Karpas-422 (cell line): ENCODE measurements at places on chromosomes 5 and 9. TPM values are rescaled to one million over a fixed set of nuclear protein-coding genes. Genes with fewer than 3 reads are reported as not detected.

DNA sequence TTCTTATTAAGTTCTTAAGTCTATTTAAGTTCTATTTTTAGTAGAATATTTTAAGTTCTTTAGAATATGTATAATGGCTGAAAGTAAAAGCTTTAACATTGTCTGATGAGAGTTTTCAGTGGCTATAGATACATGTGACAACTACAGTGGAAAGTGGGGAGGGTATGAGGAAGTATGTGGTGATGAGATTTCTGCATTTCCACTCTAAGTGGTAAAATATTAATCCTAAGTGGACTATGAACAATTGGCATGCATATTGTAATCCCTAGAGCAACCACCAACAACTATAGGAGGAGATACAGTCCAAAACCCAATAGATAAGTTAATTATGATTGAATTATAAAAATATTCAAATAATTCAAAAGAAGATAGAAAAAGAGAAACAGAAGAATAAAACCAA is 183.6 kb downstream of the GADD45G start:
- no peak for DNase-seq

DNA sequence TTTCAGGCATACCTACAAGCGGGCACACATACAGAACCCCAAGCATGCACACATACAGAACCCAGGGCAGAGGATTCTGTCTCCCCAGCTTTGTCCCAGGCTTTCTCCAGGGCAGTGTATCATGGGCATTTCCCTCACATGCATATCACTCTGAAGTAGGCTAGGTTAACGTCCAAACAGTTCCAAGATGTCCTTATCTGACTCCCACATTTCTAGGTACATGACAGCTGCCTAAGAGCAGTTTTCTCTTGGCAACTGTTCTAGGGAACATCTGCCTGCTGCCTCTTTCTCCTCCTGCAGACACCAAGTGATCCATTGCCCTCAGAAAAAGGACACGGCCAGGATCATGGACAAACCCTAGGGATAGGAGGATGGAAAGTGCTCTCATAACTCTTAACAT is 84.9 kb upstream of the NR3C1 start:
- no peak for DNase-seq

- no peak for DNase-seq
Observed at GRCh38 chr5:59893429-59894227, at the start of gene PDE4D. TSS of gene PDE4D (minus strand) at chr5:59893726.

- DNase-seq = no peak
Observed at GRCh38 chr5:143676802-143677201, 135.2 kb upstream of the HMHB1 start.

The CCDC183 gene
- 1.6 TPM in 1 of 2 replicates, not detected in the other for total RNA-seq

DNA sequence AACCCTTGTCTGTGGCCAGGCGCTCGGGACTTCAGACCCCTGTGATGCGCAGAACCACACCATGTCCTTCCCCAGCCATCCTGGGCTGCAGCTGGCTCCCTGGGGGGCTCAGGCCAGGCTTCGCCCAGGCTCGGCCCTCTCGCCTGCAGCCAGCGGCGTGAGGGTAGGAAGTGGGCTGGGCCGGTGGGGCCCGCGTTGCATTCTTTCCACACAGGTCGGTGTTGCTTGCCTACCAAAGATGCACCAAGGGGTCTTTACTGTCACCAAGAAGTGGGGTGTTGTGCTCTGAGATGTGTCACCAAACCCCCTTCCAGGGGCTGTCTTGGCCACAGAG is 48.3 kb upstream of the RNF130 start:
- no peak for DNase-seq

- DNase-seq = no peak
Observed at GRCh38 chr9:83932851-83933250, 11.6 kb upstream of the KIF27 start.
